Omental fat pad (tissue), 4 donors: ENCODE measurements at places on chromosomes 3 and 15.

DNA sequence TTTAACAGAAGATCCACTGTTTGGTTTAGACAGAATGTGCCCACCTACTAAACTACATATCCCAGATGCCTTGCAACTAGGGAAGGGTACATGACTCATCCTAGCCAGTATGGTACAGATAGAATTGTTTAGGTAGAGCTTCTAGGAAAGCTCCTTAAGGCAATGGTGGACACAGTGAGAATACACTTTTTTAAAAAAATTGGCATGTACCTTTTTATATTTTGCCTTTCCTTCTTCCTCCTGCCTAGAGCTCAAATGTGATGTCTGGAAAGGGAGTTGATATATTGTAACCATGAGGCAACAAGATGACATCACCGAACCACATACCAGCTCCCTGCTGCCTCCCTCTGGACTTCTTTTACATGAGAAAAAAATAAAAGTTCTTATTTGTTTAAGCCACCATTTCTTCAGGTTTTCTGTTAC, 14.4 kb upstream of the C3orf80 start:
- DNase-seq: no peak

DNA sequence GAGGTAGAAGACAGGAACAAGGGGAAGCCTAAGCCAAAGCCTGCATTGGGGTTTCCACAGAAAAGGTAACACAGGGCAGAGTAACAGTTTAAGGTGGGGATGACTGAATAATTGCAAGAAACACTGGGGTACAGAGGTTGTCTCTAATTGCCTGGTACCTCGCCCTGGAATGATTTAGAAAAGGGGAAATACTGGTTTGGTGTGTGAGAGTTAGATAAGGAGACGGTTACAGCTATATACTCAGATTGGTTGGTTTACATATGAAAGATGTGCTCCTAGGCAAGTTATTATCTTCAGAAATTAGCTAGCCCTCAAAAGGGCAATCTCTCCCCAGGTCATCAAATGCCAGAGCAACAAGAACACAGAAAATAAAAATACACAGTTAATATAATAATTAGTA, 58.8 kb downstream of the SMARCC1 start:
- DNase-seq: no peak

DNA sequence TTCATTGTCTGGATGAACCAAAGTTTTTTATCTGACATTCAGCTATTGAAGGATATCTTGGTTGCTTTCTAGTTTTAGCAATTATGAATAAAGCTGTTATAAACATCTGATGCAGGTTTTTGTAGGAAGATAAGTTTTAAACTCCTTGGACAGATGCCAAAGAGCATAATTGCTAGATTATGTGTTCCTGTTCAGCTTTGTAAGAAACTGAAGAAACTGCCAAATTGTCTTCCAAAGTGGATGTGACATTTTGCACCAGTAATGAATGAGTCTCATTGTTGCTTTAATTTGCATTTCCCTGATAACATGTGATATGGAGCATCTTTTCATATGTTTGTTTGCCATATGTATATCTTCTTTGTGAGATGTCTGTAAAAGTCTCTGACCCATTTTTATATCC, 239.9 kb upstream of the TTC14 start:
- no peak for DNase-seq

DNA sequence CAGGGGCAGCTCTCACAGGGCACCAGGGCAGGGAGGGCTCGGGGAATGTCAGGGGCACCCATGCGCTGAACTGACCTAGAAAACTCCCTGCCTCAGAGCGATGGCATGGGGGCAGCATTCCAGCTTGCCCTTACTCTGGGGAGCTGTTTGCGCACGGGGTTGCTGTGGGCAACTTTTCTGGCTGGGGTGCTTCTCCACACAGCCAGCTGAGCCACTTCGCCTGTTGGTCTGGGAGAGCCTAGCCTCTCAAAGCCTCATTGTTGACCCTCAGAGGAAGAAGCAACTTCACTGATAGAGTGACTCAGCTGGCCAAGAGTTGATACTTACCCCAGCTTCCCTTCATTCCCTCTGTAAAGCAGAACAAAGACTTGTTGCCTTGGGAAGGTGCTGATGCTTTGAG, 42.6 kb upstream of the MRPS22 start:
- DNase-seq: no peak

GRCh38 chr3:6803619-6804018, 57.3 kb upstream of the GRM7 start:
- no peak for DNase-seq

GRCh38 chr3:134699721-134700120, 48.9 kb upstream of the KY start:
- no peak for DNase-seq

DNA sequence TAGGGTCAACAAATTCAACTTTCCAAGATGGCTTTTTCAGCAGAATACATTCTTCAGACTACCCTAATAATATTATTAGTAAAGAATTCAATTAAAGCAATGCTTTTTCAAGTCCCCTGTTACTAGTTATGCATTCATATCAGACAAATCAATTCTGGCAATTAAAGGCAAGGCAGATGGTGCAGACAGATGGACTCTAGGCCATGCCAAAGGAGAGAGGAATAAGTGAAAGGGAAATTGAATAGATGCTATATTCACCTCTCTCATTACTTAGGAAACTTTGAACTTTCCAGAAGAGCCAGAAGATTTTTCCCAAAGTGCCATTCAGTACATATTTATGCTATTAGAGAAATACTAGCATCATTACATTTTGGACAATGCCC, 487.7 kb upstream of the RASGRP1 start:
- DNase-seq: no peak

- no peak for DNase-seq
Observed at GRCh38 chr15:70702584-70702983, 60.8 kb downstream of the UACA start.

GRCh38 chr3:152960684-152961083, 125.8 kb downstream of the P2RY1 start:
- no peak for DNase-seq

DNA sequence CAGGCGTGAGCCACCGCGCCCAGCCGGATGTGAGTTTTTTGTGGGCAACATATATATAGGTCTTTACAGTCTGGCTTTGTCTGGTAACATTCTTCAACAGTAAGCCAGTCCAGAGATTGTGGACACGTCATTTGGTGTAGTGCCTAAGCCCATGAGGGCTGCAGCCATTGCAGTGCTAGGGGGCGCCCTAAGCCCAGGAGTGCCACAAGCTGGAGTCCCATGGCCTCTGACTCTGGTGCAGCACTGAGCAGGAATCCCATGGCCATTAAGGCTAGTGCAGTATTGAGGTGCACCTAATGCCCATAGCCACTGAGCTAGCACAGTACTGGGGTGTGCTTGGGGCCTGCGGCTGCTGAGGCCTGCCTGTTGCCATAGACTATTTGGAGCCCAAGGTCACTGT, 136.4 kb upstream of the NDN start:
- DNase-seq: no peak

DNA sequence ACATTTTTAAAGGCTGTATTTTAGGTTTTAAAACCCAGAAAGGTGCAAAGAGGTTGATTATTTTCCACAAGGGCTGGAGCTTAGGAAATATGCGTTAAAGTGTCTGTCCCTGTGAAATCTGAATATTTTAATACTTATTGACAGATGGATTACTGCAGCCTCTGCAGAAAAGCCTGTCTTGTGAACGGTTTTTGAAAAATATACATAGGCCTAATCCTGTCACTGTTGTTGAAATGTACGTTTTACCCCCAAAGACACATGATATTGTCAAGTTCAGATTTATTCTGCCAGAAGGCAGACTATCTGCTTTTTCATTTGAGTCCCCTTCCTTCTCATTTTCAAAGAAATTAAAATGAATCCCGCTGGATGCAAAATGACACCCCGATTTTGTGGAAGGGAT, 2.2 kb upstream of the BCL6 start:
- DNase-seq: no peak

DNA sequence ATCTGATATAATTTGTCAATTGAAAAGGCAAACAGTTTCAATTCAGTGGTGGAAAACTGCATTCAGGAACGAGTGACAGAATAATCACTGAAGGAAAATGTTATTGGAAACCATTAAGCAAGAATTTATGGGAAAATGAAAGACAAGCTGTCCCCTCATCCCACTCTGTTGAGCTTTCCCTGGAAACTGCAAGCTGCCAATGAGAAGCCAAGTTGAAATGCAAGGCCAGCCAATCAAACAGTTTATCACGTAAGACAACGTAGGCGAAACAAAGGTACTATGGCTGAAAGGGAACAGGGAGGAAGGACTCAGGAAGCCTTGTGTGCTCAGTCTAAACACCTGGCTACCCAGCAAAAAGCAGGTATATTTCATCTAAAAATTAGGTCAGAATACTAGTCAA, 187.9 kb upstream of the ATP10A start:
- no peak for DNase-seq

DNA sequence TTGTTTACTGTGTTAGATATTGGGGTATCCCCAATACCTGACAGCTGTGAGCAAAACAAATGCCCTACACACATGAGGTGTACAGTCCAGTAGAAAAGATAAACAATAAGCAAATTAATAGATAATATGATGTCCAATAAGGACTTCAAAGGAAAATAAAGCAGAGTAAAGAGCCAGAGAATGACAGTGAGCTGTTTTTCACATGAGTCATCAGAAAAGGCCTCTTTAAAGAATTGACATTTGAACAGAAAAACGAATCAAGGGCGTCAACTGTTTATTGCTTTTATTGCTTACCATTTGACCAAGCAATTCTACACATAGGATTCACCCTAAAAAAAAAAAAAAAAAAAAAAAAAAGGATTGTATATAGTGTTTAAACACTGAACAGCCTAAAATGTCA, 96.6 kb upstream of the FLNB start:
- no peak for DNase-seq

DNA sequence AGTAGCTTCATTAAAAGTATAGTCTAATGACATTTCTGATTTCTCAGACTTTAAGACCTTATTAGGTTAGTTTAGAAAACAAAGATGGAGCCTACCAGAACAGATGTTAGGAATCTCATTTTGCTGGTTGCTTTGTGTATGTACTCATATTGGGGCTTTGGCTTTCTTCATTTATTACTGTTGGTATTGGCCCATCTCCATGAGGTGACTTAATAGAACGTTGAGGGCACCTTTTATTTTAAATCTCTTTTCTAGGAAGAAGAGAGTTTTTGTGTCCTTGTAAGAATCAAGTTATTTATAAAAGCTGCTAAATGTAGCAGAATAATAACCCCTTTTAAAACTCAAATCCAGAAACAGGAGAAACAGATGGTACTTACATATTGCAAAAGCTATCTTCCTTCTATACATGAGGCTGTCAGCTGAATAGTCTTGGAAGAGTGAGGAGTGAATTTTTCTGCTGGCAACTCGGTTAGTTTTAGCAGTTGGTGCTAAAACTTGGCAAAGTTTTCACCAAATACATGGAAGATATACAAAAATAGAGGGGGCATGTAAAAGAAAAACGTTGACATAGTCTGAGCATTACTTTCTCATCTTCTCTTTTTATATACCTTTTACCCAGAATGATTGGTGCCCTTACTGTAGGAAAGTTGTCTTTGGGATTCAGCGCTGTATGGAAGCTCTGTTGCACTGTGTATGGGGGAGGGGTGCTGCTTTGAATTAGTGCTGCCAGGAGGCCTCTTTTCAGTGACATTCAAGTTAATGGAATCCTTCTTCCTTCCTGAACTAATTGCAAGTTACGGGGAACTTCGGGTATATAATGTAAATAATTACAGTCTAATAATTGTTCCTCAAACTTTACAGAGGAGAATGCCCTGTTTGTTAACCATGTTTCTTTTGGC, 35.8 kb downstream of the CTNNB1 start:
- no peak for DNase-seq

DNA sequence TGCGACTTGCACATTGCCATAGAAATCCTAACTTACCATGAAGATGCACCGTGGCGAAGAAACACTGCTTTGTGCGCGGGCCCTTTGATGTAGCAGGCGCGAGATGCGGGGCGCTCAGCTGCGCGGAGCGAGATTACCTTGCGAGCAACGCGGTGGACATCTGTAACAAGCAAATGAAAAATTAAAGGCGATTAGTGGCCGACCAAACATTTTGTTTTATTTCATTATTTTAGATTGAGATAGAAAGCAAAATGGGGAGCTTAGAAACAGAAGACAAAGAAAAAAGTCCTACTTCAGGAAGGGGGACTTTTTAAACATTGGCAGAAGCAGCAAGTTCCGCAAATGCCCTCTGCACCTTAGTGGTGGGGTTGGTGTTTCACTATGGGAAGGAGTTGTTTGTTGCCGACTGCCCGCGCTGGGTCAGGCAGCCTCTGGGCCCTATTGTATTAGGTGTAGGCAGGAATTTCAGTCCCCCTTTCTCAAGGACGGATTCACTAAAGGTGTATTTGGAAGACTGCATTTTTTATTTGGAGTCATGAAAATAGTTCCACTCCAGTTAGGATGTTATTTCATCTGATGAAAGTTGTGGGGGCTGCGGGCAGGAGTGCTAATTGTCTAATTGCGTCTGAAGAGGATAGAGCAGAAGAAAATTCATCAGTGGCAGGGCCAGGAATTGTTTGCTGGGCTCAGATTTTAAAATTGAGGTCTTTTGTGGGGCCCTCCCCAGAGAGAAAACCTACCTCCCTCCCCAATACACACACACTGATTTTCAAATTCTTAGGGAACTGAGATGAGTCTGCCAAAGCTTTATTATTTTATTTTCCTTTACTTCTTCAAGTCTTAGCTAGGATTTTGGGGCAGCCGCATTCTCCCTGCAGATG, 17.4 kb downstream of the ZIC4 start:
- no peak for DNase-seq

DNA sequence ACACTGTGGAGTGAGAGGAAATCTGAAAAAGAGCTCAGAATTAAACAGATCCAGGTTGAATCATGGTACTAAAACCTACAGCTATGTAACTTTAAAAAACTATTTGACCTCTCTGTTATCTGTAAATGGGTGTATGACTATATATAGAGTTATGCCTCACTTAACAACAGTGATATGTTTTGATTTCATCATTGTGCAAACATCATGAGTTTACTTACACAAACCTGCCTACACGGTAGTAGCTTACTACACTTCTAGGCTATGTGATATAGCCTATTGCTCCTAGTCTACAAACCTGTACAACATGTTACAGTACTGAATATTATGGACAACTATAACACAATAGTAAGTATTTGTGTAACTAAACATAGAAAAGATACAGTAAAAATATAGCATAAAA, 191.6 kb upstream of the MEIS2 start:
- DNase-seq: no peak
